ENCODE measurements at places on chromosomes 6 and 20.
A peak's percentile ranks its signal among the peaks of the same experiment; 100 is the strongest.

- no peak for DNase-seq
Measured at GRCh38 chr6:12718015-12718414, 1.4 kb downstream of the PHACTR1 start.

DNA sequence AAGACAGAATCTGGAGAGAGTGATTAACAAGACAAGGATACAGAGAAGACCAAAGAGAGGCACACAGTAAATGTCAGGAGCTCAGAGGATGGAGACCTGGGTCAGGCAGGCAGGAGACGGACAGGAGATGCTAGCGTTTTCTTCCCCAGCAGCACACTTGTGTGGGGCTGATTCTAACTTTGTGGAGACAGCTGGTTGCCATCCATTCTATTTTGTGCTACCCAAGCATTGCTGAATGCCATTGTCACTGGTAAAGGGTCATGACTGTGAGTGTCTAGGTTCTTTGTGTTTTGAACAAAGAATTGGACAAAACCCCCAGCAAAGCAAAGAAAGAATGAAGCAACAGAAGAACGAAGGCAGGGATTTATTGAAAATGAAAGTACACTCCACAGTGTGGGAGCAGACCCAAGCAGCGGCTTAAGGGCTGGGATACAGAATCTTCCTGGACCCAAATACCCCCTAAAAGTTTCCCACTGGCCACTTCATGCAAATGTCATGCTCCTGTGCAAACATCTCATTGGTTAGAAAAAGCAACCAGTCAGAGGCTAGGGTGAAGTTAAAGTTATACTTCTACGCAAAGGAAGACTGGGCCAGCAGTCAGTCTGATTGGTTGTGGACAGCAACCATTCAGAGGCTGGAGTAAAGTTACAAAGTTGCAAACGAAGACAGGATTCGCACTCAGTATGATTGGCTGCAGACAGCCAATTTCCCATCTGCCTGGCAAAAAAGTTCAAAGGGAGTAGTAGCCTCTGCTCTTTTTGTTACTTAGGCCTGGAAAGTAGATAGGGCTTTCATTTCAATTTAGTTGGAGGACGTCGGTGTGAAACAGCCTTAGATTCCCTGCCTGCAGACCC lies 17.5 kb downstream of the PTK7 start:
- peak; percentile 7 for DNase-seq

- no peak for DNase-seq
Measured at GRCh38 chr6:82436740-82437139, 73.1 kb downstream of the TPBG start.

- peak; percentile 30 for DNase-seq
Measured at GRCh38 chr6:158143700-158144099, 24.4 kb downstream of the SERAC1 start.

DNA sequence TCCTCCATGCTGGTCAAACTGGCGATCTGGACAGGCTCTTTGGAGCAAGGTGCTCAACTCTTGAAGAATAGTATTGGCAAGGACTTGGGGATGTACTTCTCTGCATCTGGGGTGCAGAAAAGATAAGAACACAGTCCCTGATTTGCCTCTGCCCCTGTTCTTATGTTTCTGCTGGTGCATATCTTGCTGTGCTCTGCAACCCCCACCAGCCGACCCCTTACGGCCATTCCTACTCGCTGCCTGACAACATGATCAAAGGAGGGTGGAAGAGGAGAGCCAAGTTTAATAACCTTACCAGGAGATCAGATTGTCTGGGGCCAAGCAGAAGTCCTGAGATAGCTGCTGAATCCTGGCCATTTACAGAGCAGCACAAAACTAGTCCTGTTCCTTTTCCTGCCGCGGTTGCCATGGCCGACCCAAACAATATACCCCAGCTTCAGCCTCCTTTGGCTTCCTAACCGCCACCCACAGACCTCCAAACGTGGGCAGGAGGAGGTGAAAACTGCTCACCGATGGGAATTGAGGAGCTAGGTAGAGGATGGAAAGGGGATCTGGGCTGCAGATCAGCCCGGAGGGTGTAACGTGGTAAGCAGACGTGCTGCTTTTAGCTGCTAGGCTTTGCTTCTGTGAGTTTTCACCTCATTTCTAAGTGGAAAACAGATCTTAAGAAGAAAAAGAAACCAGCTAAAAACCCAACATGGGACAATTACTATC lies 60.9 kb downstream of the ATXN1 start:
- DNase-seq, result no peak

- DNase-seq, result no peak
Measured at GRCh38 chr20:30815577-30816181, 441.8 kb upstream of the DEFB115 start.

- peak; percentile 72 for DNase-seq
Measured at GRCh38 chr6:11272491-11273192, 40.2 kb upstream of the NEDD9 start.

GRCh38 chr20:24503352-24503931 lies 34.0 kb downstream of the SYNDIG1 start:
- DNase-seq, result no peak

- no peak for DNase-seq
Measured at GRCh38 chr6:137434640-137435039, 59.6 kb downstream of the OLIG3 start.

DNA sequence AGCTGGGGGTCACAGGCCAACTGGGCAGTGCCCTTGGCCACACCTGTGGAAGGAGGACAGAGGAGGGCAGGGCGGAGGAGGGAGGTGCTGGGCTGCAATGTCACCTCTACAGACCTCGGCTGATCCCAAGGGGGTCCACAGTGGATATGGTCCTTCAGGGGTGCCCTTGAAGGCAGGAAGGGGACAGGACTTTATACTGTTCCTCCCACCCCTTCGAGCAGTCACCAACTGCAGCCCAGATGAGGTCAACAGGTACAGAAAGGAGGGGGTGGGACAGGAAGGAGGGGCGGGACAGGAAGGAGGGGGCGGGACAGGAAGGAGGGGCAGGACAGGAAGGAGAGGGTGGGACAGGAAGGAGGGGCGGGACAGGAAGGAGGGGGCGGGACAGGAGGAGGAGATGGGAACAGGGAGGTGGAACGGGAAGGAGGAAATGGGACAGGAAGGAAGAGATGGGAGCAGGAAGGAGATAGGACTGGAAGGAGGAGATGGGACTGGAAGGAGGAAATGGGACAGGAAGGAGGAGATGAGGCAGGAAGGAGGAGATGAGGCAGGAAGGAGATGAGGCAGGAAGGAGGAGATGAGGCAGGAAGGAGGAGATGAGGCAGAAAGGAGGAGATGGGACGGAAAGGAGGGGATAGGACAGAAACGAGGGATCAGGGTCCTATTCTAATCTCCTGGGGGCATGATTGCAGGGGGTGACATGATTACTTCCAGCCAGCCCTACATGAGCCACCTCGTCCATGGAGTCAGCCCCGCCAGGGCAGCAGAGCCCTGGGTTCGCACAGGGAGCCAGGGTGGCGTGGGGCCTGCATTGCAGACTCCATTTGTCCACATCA lies 19.4 kb upstream of the MRGBP start:
- DNase-seq, result no peak

GRCh38 chr20:2729791-2730190 lies 37.2 kb downstream of the EBF4 start:
- DNase-seq, result no peak

GRCh38 chr6:134662077-134662700 lies 287.7 kb downstream of the ALDH8A1 start:
- peak; percentile 28 for DNase-seq

DNA sequence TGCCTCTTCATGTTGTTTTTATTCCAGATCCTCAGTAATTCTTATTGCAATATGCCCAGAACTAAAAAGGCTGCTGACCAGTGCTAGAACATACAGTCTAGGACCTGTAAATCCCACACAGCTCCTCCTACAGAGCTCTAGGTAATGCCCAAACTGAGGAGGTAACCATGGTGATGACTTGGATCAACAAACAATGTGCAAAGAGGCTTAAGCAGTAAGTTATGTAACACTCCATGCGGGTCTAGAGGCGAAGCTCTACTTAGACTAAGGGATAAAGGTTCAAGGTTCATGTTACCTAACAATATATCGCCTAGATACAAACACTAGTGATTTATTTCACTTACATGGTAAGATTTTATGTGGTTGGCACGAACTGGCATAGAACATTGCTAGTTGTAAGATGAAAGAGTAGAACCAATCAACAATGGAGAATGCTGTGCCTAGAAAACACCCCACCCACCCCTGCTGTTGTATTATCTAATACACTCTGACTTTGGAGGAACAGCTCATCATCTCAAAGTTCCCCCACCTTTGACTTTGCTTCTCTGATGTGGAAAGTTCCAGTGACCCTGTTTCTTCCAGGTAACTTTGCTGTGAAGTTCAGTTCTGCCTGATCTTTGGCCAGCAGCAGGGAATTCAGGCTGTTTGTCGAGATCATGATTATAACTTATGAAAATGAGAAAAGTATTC lies 242.4 kb downstream of the ALDH8A1 start:
- peak; percentile 71 for DNase-seq

DNA sequence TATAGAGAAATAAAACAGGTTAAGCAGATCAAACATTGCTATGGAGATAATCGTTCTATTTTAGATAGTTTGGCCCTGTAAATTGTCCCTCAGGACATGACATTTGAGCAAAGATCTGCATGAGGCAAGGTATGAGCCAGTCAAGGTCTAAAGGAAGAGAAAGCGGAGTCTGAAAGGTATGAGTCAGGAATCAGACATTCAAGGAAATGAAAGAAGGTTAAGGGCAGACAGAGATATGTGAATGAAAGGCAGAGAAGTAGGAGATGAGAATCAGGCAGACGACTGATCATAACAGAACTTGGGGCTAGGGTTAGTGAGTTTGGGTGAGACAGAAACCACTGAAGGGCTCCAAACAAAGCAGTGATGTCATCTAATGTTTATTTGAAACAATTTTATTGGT lies 775.8 kb downstream of the MAFB start:
- DNase-seq, result no peak

DNA sequence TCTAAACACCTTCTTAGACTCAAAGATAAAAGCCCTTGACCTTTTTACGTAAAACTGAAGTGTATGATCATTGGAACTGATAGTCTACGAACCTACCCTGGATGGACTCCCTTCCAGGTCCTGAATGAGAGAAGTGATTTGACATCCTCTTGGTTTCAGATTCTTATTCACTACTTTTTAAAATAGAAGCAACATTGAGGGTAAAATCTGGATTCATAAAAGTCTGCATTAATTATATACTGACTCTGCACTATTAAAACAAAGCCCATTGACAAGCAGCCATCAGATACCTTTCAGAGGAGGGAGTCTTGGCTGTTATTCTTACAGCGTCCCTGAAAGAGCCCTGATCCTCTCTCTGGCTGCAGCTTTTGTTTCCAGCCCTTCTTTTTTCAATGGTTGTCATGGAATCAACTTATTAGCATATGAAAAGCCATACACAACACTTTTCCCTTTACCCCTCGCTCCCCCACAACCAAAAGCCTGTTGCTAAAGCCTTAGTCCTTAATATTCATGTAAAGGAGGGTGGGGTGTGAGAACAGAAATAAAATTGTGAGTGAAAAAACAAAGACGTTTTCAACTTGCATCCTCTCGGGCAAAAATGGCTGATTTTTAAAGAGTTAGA lies 270.0 kb upstream of the MARCKS start:
- no peak for DNase-seq

- DNase-seq, result no peak
Measured at GRCh38 chr6:22764496-22764895, 195.1 kb downstream of the HDGFL1 start.

Data from inflammatory macrophage treated with lipopolysaccharide for 1 hour (primary cell).